Stimulated activated CD4-positive, alpha-beta T cell treated with anti-CD3 and anti-CD28 coated beads, Interleukin-1b, Interleukin-23, amount 100 ng/mL, for 1 hour (primary cell): ENCODE measurements at places on chromosomes 4 and X.

DNA sequence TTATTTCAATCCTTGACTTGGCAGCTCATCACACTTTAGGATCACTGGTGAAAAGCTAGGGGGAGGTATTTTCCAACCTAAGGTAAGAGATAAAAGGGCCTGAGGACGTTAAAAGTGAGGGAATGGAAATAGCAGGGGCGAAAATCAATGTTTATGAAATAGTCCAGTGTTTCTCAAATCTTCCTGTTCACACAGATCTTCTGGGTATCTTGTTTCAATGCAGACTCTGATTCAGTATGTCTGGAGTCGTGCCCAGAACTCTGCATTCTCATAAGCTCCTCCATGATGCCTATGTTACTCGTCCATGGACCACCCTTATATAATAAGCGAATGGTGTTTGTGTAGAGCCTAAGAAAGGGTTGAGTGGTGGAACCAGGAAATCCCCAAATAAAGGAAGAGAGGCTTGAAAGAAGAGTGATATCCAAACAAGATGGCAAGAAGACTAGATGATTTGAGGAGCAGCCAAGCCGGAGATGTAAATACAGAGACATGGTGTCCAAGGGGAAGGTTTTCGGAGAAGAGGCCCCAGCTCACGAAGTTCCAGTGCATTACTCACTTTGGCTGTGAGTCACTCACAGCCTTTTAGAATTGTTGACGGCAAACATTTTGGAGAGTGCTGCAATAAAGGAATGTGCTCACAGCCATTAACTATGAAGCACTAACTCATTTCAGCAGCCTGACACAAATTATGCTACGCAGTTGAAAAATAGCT, 215.6 kb upstream of the PPARGC1A start:
- no peak for DNase-seq

DNA sequence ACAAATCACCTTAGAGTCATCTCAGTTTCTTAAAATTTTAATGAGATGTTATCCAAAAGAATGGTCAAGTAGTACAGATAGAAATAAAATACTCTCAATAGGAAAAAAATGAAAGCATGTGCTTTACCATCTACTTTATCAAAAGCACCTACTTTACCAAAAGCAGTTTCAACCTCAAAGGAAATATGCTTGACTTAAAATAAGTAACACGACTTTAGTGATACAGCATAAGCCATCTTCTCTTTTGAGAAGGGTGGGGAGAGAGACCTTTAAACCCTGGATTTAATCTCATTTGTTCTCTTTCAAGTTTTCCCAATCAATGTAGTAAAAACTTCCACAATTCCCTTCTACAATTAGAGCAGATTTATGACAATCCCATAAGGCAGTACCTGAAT, 26.5 kb downstream of the OTUD4 start:
- DNase-seq: no peak

GRCh38 chrX:16212024-16212423, 44.7 kb downstream of the MAGEB17 start:
- DNase-seq: no peak

- no peak for DNase-seq
Observed at GRCh38 chr4:2829933-2830451, 13.7 kb upstream of the ADD1 start.

DNA sequence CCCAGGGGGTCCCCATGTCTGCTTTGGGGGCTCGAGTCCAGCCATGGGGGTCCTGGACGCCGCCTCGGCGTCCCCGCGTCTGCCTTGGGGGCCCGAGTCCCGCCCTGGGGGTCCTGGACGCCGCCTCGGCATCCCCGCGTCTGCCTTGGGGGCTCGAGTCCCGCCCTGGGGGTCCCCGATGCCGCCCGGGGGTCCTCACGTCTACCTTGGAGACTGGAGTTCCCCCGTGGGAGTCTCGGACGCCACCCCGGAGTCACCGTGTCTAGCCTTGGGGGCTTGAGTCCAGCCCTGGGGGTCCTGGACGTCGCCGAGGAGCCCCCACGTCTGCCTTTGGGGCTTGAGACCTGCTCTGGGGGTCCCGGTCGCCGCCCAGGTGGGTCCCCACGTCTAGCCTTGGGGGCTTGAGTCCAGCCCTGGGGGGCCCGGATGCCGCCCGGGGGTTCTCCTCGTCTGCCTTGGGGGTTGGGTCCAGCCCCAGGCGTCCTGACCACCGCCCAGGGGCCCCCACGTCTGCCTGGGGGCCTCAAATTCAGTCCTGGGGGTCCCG, 1.1 kb upstream of the GTPBP6 start:
- no peak for DNase-seq

- DNase-seq: no peak
Observed at GRCh38 chrX:79511799-79512198, 144.7 kb upstream of the ITM2A start.

- DNase-seq: no peak
Observed at GRCh38 chr4:53608242-53608641, 17.0 kb upstream of the LNX1 start.

GRCh38 chr4:65139998-65140397, 530.3 kb downstream of the EPHA5 start:
- DNase-seq: no peak
